CD4-positive, alpha-beta T cell treated with Interleukin-1 beta for 1 hour (primary cell): ENCODE measurements at places on chromosomes 16 and 17.

DNA sequence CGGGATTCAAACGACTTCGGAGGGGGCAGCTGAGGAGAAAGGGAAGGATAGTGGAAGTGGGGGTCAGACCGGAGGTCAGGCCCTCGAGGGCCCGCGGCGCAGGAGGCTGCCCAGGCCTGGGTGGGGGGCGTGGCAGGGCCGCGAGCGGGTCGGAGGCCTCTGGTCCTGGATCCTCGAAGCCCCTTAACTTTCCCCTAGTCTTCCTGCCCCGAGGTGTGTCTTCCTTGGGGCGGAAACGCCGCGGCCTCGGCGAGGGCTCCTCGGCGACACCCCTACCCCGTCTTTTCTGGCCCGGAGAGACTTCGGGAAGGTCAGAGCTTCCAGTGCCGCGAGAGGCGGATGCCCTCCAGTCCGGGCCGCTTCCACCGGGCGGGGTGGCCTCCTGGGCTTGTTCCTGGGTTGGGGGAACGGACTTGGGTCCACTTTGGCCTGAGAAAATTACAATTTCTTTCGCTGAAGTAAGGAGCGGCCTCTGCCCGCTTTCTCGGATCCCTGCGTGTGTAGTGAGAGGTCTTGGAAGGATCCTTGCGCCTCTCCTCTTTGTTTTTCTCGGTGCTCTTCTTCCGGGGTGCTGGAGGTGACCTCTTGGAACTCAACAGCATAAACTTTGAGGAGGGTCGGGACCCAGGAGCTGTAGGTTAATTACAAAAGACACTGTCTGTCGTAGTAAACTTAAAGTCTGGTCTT lies 491 bp downstream of the IST1 start:
- DNase-seq = peak; percentile 16

DNA sequence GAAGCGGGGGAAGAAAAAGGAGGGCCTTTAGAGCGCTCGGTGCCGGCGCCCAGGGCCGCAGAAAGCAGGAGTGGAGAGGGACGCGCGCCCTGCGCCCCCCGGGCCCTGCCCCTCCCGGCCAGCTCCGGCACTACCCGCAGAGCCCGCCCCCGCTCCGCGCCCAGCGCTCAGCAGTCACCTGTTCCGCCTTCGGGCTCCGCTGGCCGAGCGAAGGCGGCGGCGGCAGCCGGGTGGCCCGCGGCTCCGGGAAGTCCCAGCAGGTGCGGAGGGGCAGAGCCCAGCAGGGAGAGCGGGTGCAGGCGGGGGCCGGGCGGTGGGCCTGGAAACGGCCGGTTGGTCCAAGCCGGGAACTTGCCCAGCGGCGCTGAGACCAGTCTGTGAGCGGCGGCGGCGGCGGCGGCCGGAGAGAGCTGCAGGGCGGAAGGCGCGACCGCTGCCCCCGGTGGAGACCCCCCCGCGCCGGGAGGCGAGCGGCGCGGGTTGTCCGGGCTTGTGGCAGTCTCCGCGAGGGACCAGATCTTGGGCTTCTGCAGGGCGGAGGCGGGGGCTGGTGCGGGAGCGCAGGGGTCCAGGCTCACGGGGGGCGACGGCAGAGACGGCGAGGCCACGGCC lies 2.2 kb downstream of the IRX3 start:
- no peak for DNase-seq

DNA sequence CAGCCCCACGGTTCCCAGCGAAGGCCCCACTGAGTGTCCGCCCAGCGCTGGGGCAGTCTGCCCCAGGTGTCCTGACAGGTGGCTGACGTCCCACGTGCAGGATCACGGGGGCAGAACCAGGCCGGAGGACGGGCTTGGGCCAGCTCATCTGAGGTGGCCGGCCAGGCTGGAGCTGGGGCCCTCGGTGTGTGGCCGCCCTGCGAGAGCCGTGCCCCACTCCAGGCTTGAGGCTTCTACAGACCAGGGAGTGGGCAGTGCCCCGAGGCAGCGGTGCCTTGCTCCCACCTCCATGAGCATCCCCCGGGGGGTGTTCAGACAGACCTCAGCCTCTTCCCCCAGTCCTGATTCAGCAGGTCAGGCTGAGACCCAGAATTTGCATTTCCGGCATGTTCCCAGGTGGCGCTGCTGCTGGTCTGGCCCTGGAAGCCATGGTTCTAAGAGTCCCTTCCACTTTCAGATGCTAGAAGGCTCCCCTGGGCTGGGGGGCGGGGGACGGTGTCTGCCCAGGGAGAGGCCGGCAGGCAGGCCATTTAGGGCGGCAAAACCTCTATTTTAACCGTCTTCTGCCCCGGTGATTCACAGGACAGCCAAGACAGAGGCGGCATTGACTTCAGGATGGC lies 35.4 kb upstream of the PABPN1L start:
- DNase-seq = no peak

DNA sequence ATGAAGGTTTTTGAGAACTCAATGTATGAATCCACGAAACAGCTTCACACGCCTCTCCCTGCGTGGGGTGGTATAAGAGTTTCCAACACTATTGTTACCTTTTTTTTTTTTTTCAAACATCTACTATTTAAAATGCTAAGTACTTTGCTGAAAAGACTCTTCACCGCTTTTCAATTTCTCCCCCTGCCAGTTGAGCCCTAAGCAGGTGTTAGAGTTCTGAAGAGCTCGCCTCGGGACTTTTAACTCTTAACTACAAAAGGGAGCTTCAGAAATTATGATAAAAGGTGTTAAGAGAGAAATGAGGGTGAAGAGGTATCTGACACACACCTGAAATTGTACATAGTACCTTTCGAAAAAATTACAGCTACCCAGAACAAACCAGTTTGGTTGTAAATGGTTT lies 20.9 kb upstream of the PSMD7 start:
- DNase-seq = no peak

GRCh38 chr17:83198366-83199341 lies 119.2 kb downstream of the METRNL start:
- no peak for DNase-seq

GRCh38 chr16:83682868-83683235 lies 124.9 kb upstream of the HSBP1 start:
- DNase-seq = no peak

DNA sequence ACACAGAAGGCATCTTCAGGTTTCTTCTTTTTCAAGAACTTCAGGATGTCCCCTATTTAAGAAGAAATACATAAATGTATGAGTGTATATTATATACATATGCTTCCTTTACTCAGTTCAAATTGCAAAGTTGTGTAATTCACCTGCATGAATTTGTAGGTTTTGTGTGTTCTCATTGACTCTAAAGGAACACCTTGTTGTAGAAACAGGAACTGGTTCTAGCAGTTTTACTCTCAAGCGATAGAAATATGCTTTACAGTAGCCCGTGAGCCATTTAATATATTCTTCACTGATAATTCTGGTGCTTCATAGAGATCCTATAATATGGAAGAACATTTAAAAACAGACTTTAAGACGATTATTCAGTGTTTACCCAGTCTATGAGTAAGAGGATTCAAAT lies 53.3 kb upstream of the LRRC37A3 start:
- DNase-seq = no peak

GRCh38 chr16:70421473-70422311 lies 17.2 kb downstream of the ST3GAL2 start:
- DNase-seq = no peak

GRCh38 chr16:56848955-56849689 lies 15.9 kb upstream of the SLC12A3 start:
- DNase-seq = no peak

- DNase-seq = no peak
These were observed 4.2 kb downstream of the SLC2A4 start for GRCh38 chr17:7285679-7286078.

DNA sequence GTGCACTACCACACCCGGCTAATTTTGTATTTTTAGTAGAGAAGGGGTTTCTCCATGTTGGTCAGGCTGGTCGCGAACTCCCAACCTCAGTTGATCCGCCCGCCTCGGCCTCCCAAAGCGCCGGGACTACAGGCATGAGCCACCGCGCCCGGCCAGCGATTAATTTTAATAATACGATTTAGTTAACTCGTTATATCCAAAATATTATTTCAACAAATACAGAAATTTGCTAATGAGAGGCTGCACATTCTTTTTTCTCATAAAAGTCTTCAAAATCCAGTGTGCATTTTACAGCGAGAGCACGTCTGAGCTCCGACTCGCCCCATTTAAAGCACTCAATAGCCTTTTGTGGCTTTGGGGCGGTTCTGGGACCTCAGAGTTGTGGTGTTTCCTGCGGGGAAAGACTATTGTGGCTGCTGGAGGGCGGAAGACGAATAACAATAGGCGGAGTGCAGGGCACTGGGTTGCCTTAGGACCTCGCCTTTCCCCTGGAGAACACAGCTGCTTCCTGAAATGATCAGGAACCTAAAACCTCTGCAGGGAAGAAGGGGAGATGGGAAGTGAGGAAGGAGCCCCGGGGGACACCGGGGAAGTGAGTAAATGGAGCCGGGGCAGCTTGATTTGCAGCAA lies 2.9 kb upstream of the ZSCAN10 start:
- peak; percentile 44 for DNase-seq

GRCh38 chr17:75109046-75109406 lies 743 bp upstream of the ARMC7 start:
- no peak for DNase-seq

DNA sequence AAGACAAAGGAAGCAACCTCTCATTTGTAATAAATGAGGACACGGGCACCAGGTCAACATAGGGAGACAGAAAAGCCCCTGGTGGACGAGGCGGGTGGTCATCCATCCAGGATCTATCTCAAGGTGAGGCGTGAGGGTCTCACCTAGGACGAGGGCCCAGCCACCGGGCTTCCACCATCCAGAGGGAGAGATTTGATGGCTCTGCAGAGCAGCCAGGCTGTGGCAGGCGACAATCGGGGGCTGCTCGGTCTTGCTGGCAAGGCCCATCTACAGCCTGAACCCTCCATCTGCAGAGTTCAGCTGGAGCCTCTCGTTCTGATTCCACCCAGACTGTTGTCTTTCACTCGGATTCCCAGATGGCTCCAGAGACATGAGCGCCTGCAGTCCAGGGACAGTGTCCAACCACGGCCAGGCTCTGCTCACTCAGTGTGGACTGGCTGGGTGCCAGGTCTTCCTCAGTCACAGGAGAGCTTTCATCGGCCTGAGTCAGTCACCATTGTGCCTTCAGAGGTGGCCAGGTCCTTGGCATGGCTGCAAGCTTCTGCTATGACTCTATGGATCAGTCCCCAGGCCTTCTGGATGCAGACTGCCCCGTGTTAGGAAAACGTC lies 5.9 kb downstream of the LITAFD start:
- no peak for DNase-seq

DNA sequence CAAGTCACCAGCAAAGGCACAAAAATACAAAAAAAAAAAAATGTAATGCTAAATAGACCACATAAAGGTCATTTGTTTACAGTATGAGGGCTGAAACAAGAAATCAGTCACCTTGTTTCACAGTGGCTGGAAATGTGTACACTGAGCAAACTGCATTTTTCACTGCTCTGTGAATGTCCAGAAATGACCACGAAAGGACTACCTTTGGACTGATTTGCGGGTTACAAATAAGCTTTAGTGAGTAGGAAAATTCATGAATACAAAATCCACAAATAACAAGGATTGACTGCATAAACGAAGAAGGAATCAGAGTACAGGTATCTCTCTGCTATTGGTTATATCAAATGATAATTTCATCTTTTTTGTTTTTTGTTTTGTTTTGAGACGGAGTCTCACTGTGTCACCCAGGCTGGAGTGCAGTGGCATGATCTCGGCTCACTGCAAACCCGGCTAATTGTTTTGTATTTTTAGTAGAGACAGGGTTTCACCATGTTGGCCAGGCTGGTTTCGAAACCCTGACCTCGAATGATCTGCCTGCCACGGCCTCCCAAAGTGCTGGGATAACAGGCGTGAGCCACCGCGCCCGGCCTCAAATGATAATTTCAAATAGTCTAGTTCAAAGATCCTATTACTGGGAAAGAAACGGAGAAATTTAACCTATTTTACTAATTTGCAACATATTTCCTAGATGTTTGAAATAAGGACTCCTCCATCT lies 30.5 kb downstream of the CYTH1 start:
- DNase-seq = no peak

- no peak for DNase-seq
These were observed 56.1 kb upstream of the TBX2 start for GRCh38 chr17:61343576-61343975.

DNA sequence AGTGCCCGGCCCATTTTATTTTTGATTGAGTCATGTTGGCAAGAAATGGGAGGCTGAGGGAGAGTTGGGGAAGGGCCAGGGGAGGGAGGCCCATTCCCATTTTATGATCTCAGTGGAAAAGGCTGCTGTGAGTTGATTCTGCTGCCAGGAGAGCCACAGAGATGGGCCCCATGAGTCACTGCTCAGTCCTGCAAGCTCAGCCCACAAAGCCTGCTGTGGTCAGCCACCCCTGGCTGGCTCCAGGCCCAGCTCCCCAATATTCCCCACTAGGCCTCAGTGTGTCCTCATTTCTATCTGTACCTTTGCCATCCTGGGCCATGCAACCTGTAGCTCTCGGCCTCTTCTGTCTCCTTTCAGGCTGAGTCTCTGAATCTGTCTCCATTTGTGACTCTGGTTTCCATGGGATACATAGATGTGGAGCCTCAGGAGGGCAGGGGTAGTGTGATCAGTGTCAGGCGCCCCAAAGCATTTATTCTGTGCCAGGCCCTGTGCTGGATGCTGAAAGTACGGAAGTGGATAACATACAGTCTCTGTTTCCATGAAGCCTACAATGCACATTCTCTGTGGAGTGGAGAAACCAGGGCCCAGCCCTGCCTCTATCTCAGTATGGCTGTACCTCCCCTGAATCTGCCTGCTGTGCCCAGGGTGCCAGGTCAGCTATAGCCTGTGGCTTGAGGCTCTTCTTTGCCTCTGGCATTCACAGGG lies 1.9 kb upstream of the PLEKHG4 start:
- DNase-seq = no peak

DNA sequence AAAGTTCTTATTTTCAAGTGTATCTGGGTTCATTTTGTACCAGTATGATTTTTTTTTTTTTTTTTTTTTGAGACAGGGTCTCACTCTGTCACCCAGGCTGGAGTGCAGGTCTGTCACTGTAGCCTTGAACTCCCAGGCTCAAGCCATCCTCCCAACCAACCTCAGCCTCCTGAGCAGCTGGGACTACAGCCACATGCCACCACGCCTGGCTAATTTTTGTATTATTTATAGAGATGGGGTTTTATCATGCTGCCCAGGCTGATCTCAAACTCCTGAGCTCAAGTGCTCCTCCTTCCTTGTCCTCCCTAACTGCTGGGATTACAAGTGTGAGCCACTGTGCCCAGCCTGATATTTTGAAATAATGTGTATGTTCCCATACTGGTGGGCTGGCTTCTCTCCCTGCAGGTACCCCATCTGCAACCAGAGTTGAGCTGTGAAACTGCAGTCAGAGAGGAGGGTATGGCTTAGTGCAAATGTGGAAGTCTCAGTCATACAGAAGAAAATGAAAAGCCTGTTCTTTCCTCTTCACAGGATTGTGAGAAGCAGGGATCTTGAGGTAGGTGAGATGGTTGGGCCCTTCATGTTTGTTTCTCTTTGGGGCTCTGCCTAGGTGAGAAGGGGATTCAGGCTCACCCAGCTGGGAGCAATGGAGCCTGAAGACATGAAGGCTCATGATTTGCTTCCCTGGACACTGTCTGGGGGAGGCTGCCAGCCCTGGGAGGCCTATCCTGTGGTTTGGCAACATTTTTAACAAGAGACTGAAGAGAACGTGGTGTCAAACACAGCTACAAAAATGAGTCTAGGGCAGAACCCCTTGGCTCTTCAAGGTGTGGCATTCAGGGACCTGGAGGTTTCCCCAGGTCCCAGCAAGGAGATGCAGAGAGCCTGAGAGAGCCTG lies 41.3 kb upstream of the SIAH1 start:
- no peak for DNase-seq
